ENCODE measurements at places on chromosomes 6 and 20.

- no peak for DNase-seq
Measured at GRCh38 chr20:59134182-59134581, 29.4 kb upstream of the ZNF831 start.

DNA sequence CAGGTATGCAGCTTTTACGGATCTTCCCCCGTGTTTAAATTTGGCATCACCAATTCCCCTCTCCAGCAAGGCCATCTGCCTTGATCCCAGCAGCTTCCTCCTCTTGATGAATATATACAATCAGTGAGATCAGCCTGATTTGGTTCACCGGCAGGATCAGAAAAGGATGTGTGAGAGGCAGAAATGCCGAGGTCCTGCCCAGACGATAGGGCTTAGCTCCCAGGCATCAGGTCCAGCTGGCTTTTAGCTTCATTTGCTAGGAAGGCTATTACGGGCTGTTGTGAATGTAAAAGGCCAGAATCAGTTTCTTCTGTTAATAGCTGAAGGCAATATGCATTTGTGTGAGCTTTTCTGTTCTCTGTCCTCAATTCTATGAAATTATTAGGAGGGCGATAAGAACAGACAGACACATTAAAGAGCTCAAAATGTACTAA, 372.8 kb downstream of the BTBD9 start:
- DNase-seq, result no peak

- no peak for DNase-seq
Measured at GRCh38 chr6:41648921-41649320, 10.7 kb downstream of the MDFI start.

- DNase-seq, result peak; percentile 57
Measured at GRCh38 chr6:159645640-159646039, 47.4 kb downstream of the SOD2 start.

GRCh38 chr20:57445298-57445697, 54.1 kb downstream of the RBM38 start:
- peak; percentile 91 for DNase-seq

DNA sequence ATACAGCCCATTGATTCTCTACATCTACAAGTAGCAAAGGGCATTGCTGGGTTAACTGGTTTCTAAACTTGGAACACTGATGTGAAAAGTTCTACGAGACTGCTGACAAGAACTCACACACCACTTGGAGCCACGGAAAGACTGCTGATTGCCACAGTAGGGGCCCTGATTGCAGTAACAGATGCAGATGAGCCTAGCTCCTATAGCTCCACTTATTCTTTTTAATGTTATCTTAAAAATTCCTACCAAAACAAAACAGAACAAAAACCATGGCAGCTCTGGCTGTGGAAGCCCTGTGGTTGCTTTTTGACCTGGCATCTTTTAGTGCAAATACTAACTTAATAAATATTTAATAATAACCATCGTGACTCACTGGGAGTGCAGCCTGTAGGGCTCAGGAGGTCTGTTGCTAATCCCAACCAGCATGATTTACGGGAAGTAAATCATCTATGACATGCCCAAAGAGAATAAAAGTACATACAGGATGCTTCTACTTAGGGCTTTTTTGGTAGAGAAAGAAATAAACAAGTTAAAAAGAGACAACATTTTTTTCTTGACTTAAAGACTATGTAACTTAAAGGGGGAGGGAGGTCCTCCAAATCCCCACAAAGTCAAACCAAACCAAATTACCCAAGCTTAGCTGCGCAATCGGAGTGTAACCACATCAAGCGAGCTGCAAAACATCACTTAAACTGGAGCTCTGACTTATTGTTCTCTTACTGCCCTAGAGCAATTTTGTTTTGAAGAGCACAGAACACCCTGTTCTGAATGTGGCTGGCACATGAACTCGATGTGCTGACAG, 87.2 kb downstream of the FKBP5 start:
- DNase-seq, result peak; percentile 93

GRCh38 chr20:48787861-48788375, 39.9 kb downstream of the PREX1 start:
- DNase-seq, result peak; percentile 28

DNA sequence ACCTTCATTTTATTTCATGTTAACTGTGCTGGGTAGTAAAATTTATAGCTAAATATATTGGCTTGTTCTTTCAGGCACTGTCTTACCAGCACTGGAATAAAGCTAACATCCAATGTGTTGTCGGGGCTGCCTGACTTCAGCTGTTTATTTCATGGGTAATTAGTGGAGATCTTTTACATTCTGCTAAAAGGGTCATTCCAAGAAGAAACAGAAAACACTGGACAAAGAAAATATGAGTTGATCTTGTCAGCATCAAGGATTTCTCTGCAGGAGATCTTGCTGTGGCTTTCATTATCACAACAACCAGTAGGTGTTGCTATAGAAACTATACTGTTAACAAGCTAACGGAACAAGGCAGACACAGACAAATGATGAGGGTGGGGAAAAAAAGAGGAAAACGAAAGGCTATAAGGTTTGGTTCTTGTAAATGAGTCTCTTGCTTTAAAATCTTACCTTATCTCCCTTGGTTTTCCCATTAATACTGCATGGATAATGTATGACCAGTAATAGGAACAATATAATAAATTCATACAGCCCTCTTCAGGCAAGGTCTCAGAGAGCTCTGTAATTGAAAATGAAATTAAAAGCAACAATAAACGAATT, 206.8 kb downstream of the SIM1 start:
- DNase-seq, result peak; percentile 79

GRCh38 chr6:160013987-160014868, 45.3 kb downstream of the IGF2R start:
- DNase-seq, result peak; percentile 26

DNA sequence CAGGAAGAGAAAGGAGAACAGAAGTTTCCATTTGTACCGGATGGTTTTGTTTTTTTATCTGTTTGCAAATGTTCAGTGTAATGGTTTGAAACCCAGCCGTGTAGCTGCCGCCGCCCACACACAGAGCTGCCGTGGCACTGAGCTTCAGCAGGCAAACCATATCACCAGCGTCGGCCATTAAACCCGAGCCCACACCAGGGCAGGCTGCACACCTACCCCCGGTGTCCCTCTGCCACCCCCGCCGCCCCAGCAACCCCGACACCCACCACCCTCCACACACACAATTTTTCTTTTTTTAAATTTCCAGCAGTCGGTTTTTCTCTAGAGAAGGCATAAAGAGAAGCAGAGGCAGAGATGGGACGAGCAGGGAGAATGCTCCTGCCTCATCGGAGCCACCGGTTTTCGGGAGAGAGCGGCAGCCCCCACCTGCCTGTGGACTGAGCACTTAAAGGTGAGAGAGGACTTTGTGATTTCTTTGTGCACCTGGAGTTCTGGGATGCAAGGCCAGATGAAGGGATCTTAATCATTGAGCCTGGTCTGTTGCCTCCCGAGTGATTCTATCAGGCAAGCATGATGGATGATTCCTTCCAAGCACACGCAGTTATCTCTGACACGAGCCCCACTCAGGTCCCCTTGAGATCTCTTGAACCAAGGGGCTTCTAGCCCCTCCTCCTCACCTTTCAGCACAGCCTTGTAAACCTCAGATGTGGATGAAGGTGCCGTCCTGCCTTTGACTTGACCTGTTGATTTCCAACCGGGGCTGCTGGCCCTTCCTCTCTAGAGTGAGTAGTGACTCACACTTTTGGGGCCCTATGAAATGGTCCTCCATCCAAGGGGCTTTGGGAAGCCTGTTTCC, 17.5 kb upstream of the ZNF831 start:
- no peak for DNase-seq

DNA sequence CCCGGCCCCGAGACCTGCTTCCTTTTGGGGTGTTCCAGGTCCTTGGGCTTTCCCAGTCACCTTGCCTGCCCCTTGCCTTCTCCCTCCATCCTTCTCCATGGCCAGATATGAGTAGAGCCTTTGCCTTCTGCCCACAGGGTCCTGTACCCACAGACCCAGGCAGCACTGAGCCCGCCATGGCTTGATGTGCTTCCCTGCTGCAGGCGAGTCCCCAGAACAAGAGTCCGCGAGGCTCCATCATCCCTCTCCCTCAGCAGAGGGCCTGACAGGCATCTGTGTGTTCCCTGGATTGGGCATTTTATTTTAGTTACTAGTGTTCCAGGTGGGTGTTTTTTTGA, 21.9 kb downstream of the PYGB start:
- DNase-seq, result no peak

DNA sequence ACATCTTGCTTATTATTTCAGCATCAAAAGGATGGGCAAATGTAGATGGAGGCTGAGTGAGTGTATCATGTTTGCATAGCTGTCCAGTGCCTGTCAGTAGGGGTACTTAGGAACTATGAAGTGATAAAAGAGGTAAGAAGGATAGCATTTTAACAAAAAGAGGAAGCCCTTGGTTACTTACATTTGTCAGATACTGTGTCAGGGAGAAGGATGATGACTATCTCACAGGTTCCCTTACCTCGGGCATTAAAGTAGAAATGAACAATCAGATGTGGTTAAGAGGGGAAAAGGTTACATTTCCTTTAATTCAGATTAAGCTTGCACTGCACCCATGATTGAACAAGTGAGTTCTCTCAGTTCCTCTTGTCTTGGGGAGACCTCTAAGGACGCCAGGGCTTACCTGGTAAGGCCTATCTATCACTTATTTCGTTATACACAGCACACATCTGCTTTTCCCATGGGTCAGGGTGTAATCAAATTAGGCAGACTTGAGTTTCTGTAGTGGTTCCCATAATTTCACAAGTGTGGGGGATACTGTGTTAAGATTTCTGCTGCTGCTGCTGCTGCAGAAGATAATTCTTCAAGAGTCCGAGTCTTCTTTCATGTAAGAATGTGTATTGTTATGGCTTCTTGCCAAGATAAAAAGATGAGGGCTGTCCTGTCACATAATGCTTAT, 4.5 kb downstream of the FOXO3 start:
- peak; percentile 32 for DNase-seq

DNA sequence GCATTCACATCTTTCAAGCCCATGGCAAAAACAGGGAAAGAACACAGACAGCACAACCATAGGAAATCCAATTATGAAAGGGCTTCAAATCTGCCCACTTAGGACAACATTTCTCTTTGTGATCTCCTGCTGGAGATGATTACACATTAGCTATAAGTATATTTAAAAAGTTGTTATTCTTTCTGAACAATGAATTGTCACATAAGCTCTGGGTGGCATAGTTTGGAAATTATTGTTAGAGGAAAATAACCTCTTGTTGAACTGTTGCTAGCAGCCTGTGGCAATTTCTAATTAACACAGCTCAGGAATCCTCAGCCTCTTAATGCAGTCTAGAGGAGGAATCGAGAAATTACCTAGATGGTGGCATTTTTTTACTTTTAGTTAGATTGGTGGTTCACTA, 54.9 kb downstream of the BCAS1 start:
- DNase-seq, result no peak

DNA sequence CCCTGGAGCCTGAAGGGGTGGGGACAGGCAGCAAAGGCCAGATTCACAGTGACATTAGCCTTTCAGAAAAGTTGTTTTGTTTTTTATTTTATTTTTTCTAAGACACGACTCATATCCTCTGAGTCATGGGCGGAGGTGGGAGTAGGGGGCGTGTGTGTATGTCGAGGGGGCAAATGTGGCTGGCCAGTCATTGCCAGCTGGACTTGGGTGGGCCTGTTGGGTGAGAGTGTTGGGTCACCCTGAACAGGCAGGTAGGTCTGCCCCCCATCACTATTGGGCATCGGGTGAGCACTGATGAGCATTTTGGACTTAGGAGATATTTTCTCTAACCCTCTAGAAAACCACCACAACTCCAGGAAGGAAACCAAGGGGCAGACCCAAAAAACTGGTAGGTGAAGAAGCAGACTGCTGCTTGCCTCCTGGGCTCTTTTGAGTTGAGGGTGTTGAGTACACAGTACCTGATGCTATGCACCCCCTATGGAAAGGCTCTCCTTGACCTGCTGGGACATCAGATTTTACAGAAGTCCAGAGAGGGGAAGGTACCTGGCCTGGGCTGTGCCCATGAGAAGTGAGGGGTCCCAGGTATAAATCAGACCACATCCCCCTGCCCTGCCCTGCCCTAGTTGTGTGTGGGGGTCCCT, 5.6 kb downstream of the SMIM29 start:
- peak; percentile 76 for DNase-seq

DNA sequence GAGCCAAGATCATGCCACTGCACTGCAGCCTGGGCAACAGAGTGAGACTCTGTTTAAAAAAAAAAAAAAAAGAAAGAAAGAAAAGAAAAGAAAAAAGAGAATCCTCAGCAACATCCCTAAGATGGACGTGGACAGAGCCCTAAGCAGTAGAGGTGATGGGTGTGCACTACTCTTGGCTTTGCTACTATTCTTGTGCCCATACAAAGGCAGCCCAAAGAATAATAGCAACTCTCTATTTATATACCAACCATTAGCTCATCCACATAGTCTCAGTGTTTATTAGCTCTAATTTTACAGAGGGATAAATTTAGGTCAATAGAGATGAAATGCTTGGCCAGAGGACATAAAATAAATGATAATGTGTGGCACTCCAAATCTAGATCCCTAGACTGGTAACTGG, 62.2 kb downstream of the PERP start:
- no peak for DNase-seq

DNA sequence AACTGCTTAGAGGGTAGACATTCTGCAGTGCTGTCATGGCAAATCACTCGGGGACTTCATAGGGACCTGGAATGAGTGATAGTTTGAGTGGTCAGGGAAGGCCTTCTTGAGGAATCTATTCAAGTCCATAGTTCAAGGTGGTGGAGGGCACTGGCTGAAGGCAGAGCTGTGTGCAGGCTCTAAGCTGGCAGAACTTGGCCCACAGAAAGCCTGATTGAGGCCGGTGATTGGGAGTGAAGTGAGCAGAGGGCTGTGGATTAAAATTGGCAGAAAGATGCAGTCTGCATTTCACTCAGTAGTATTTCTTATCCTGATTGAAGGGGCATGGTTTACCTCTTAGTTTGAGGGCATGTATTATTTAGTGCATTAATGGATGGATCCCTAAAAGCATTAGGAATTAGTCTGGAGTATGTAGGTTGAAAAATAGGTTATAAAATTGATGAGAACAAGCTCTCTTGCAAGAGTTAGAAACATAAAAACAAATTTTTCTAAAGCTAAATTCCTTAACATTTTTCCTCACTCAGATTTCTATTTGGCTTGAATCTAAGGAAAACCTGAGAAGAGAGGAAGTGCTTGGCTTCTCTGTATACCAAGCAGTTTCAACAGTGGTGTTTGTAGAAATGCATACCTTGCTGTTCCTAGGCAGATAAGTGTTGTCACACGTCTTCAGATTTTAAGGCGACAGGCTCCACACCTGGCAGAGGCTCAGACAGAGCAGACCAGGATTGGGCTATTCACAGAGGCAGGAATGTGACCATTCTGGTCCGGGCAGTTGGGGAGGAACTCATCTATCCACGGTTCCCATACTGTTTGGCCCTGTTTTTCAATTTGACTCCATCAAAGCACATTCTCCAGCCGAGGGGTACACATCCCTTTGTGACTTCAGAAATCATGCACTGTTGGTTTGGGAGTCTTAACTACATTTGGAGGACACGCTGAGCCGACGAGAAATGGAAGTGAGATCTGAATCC, 45.2 kb downstream of the UTRN start:
- no peak for DNase-seq

Data from cardiac fibroblast (primary cell).